ENCODE measurements at places on chromosomes 4 and X.

DNA sequence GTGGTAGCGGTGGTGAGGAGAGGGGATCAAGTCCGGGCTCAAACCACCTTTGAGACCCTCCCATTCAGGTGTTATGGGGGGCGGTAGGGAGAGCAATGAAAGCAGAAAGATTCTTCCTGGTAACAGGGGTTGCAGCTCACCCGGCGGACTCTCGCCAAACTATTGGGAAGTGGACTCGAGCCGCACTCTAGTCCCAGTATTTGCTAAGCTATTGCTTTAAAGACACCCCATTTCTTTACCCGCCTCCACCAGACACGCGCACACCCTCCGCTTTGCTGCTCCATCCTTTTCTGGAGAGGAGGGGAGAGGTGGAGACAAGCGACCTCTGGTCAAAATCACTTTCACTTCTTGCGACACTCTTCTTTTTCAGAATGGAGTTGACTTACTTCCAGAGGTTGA, 625 bp upstream of the GABRA4 start:
- DNase-seq: no peak

DNA sequence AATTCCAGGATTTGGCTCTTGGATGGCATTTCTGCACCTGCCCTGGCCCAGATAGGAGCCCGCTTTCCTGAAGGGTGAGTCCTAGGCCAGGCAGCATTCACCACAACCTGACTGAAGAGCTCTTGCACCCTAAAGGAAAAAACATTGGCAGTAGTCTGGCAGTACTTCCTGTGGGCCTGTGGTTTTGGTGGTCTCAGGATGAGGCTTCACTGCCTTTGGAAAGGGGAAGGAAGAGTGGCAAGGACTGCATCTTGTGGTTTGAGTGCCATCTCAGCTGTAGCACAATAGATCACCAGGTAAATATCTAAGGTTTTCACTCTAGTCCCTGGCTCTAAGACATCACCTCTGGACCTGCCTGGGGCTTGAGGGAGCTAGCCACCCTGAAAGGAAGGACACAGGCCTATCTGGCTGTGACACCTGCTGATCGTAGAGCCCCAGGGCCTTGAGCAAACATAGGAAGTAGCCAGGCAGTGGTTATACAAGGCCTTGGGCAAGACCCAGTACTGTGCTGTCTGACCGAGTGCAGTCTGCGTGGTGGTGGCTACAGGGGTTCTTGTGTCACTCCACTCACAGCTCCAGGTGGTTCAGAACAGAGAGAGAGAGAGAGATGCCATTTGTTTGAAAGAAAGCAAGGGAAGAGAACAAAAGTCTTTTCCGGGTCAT, 28.5 kb upstream of the PRRG1 start:
- no peak for DNase-seq

DNA sequence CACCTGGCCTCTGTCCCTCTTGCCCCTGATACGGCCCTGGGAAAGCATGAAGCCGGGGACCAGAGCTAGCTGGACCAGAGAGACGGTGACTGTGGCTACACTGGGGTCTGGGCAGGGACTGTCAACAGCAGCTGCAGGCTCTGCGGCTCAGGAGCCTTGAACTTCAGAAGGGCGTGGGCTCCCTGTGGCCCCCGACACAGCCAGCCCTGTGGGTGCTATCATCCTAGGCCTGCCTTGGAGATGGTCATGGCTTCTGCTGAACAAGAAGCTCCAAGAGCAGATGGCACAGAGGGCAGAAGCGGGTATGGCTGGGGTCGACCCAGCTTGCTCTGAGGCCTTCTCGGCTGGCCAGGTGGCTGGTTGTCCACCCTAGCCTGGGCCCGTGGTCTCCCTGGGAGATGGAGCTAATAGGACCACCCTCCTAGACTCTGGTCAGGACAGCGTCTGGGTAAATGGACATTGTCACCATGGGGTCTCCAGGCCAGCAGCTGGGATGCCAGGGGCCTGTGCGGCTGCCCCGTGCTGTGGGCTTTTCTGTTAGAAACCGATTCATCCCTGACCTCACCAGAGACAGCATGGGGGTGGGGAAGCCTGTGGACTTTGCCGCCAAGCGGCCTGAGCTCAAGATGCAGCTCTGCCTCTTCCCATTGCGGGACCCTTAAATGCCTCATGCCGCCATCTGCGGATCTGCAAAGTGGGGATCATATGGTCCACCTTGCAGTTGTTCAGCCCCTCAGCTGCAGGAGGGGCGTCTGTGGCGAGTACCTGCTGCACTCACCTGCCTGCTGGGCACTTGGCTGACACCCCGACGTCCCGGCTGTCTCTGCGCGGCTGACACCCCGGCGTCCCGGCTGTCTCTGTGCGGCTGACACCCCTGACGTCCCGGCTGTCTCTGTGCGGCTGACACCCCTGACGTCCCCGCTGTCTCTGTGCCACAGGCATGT, 21.1 kb downstream of the CPZ start:
- no peak for DNase-seq

DNA sequence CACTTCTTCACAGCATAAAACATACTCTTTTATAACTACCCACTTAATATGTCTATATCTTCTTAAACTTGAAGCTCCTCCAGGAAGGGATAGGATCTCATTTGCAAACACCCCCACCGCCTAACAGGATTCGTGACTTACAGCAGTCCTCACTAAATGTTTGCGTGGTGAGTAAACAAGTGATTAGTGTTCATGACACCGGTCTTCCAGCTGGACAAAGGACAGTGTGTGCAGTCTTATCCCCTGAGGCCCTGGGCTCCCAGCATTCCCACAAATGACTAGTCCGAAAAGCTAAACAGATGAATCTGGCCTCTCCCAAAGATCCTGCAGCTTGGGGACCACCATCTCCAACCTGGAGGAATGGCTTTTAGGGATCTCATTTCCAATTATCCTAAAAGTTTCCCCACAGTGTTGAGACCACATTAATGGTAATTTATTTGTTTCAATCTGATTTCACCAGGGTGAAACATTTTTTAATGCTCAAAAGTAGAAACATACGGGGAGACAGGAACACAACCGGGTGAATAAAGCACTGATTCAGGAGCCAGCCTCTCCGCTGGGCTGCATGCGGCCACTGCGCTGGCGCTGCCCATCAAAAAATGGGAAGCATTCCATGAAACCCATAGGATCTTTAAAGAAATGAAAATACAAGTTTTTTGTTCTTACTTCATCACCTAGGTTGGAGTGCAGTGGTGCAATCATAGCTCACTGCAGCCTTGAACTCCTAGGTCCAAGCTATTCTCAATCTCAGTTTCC, 69.2 kb downstream of the HADH start:
- no peak for DNase-seq

GRCh38 chrX:151515237-151515636, 48.2 kb upstream of the PASD1 start:
- DNase-seq: no peak

- no peak for DNase-seq
Measured at GRCh38 chr4:102246416-102246815, 98.9 kb downstream of the SLC39A8 start.

GRCh38 chr4:107774681-107775080, 50.1 kb upstream of the SGMS2 start:
- no peak for DNase-seq

DNA sequence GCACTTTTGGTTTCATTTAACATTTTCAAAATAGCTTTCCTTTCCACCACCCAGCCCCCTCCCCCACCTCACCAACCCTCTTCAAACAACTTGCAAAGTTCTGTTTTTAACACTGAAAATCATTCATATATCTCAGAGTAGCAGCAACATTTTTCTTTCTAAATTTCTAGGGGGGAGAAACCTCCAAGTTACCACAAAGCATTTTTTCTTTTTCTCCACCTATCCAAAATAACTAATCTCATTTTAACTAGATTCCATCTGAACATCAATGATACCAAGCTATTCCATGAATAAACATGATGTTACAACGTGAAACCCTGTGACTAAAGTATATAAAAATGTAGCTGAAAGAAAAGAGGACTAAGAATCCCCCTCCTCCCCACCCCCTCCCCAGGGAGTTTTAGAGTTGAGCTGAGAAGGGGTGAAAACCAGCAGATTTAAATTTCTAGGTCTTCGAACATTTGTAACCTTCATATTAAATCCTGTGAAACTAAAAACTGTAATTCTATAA, 5.2 kb downstream of the LDB2 start:
- no peak for DNase-seq

DNA sequence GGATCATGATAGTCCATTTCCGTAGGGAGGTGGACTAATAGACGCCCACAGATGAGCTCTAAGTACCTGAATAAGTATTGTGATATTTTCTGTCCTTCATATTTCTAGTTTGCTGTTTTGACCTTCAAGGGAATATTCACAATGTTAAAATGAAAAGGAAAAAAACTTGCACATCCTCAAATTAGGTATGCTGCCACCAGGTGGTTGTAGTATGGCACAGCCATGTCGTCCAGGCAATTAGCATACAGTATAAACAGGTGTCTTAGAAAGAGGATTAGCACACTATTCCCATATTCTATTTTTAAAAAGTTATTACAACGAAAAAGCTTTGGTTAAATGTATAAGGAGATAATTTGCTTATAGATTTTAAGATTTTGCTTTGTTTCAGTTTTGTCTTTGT, 802.0 kb downstream of the RPA4 start:
- DNase-seq: no peak

DNA sequence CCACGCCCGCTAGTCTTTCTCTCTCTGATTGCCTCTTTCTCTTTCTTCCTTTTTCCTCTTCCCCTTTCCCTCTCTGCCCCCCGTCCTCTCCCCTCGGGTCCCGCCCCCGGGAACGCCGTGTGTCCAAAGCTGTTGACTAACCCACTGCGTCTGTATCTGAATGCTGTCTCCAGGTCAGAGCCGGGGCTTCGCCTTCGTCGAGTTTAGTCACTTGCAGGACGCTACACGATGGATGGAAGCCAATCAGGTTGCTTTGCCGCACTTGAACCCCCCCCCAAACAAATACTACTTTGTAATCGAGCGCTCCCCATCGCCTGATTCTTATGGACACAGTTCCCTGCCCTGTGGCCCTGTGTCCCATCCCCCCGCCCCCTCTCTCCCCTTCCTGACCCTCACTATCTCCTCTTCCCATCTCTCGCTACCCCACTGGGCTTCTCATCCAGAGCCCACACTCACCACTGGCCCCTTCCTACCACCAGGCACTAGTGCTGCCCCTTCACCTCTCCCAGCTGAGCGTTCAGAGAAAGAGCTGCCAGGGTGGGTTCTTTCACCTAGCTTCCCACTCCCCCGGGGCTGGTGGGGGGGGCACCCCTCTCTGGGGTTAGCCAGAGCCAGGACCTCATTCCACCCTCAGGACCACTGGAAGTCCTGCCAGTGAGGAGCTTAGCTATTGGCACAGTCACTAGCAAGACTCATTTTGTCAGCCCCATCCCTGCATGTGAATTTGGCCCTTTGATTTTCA, 18.6 kb upstream of the UBA1 start:
- DNase-seq: no peak

DNA sequence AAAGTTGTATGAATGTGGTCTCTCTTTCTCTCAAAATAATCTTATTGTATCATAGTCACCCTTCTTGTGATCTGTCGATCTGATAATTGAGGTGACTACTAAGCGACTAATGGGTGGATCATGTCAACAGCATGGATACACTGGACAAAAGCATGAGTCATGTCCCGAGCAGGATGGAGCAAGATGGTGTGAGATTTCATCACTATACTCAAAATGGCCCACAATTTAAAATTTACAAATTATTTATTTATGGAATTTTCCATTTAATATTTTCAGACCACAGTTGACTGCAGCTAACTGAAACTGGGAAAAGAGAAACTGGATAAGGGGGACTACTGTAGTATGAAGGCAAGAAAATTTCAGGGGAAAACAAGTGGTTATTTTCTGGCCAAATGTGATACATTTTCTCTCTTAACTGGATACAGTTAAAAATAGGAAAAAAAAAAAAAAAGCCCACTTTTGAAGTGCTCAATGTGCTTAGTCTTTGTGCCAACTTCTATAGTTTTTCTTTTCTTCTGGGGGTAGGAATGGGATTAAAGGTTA, 25.3 kb downstream of the FAM241A start:
- peak; percentile 83 for DNase-seq

DNA sequence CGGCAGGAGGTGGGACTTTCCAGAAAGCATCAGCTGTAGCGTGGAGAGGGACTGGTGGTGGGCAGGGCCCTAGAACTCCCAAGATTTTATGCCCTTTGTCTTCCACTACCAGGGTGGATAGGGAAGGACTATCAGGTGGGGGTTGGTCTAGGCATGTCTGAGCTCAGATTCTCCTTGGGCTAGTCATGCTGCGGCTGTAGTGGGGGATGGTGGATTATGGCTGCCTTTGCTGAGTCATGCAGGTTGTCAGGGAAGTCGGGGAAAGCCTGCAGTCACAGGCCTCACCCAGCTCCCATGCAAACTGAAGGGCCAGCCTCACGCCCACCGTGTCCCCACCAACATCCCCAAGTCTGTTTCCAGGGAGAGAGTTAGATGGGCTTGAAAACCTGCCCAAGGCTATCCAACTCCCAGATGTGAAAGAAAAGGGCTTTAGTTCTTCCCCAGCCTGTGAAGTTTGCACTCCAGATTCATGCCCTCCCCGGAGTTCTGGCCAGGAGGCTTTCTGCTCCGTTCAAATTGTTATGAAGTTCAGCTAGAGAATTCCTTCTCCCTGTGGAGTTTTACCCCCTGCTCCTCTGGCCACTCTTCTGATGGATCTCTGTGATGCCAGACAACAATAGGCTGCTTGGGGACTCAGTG, 13.4 kb upstream of the MEPE start:
- no peak for DNase-seq

- DNase-seq: no peak
Measured at GRCh38 chrX:18643243-18643642, 28.7 kb downstream of the RS1 start.

- no peak for DNase-seq
Measured at GRCh38 chrX:108165383-108166111, 74.0 kb downstream of the ATG4A start.

GRCh38 chr4:39442998-39443397, 15.7 kb downstream of the RPL9 start:
- no peak for DNase-seq
